ENCODE measurements at places on chromosomes 12 and 14.

DNA sequence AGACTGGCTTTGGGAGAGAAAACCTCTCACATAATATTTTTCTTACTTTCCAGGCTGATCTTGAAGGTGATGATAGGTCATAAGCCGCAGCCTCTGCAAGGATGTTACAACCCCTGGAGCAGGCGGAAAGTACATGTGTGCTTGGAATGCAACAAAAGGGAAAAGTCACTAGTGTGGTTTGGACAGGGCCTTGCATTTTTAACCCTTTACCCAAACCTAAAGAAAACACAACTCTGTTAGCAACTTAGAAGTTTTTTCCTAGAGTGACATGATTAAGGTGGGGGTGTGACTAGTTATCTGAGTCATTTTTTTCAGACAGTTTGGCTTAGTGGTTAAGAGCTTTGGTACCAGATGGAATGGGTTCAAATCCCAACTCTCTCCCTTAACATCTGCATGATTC, 97.0 kb downstream of the TMEM30B start:
- DNase-seq = no peak

- DNase-seq = no peak
These were observed 903 bp downstream of the BRF1 start for GRCh38 chr14:105299654-105300541.

GRCh38 chr14:36467332-36467731, 52.7 kb downstream of the NKX2-1 start:
- DNase-seq = no peak

- no peak for DNase-seq
These were observed 1.2 kb upstream of the SALL2 start for GRCh38 chr14:21527318-21527679.

GRCh38 chr12:101493556-101493955, 18.4 kb downstream of the SPIC start:
- DNase-seq = no peak

DNA sequence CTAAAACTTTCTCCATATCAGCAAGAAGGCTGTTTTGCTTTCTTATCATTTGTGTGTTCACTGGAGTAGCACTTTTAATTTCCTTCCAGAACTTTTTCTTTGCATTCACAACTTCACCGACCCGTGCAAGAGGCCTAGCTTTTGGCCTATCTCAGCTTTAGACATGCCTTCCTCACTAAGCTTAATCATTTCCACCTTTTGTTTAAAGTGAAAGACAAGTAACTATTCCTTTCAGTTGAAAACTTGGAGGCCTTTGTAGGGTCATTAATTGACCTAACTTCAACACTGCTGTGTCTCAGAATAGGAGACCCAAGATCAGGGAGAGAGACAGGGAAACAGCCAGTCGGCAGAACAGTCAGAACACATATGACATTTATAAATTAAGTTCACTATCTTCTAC, 39.3 kb downstream of the BBS10 start:
- no peak for DNase-seq

GRCh38 chr14:88212691-88213090, 110.4 kb downstream of the KCNK10 start:
- no peak for DNase-seq

DNA sequence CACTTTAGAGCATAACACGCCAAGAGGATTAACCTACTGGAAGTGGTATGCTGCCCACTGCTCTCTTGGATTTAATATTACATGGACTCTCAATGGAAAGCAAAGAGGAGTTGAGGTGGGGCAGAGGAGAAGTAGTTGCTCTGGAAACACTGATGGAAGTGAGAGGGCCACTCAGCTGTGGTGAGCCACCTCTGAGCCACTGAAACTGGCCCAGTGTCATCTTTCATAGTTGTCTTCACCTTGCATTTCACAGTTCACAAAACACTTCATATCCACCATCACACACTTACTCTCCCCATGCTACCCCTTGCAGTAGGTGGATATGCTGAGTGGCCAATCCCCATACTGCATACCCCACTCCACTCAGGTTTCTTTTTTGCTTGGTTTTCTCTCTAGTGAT, 12.2 kb upstream of the PCED1B start:
- DNase-seq = no peak

DNA sequence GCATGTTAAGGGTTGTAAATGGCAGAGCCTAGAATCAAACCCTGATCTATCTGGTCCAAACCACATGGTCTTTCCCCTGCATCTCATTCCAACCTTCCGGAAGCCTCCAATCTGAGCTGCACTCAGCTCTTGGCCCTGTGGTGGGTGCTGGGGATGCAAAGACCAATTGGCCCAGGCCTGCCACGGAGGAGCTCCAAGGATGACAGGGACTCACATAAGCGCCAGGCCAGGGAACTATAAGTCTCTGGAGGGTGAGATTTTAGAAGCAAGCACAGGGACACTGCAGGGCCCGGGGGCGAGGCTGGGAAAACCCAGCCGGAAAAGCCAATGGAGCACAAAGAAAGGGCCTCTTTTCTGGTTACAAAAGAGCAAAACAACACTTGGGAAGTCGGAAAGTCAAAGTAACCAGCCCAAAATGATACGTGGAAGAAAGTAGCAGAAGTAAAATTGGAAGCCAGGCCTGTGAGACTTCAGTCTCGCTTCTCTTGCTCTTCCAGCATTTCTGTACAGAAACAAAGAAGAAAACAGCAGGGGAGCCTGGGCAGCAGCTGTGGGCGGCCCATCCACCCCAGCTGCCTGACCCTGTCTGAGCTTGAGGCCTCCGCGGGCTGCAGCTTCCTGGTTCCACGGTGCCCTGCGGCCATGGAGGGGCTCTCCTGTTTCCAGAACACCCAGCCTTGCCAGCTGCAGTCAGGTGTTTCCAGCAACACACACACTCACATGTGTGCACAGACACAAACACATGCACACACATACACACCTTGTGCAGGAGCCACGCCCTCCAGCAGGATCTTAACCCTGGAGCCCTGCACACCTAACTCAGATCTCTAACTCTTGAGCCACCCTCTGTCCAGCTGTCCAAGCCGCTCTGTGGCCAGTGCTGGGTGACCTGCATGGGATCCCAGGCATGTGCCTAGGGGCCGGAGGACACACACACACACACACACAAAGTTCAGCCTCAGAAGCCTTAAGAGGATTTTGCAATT, 178.2 kb downstream of the BCL11B start:
- no peak for DNase-seq

- no peak for DNase-seq
These were observed 483.4 kb downstream of the LRFN5 start for GRCh38 chr14:42090122-42090521.

- DNase-seq = no peak
These were observed 69.3 kb downstream of the SLC35F4 start for GRCh38 chr14:57796556-57796955.

DNA sequence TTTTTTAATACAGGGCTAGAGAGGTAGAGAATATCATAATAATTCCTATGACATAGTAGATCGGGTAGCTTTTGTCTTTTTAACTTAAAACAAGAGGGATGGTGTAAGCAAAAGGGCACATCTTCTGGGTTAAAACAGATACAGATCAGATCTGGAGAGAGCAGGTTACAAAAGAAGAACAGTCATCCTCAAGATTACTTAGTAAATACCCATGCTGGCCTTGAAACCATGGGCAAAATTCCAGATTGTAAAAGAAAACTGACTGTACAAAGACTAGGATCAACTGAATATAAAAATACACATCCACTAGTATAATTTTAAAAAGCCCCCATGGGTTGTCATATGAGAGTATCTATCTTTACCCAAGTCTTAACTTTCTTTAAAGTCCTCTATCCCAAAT, 76.7 kb downstream of the MED13L start:
- no peak for DNase-seq

DNA sequence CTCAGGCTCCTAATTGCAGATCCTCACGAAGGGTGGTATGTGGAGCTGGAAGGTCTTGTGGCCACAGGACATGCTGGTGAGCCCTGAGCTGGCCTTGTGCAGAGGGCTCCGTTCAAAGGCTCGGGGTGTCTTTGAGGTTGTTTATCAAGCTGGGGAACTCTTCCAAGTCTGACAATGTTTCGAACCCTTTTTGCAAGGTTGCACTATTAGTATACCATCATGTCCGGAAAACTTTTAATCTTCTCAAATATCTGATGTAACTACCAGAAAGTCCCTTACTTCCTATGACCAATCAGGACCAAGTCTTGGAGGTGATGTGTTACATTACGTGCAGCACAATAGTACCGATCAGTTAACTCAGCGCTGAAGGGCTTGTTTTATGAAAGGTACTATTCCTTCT, 21.5 kb downstream of the UBR7 start:
- DNase-seq = no peak
